ENCODE measurements at places on chromosomes 16 and 17. TPM values are rescaled to one million over a fixed set of nuclear protein-coding genes. Genes with fewer than 3 reads are reported as not detected.

Gene TBC1D3D
- total RNA-seq, result 1.6 TPM

Gene TM4SF5
- not detected for total RNA-seq

Gene CHAD
- not detected for total RNA-seq

Gene CALB2
- total RNA-seq, result 9.2 TPM

Gene NOD2
- 0.16 TPM for total RNA-seq

Gene PAFAH1B1
- 292 TPM for total RNA-seq

Gene ECI1
- 8.1 TPM for total RNA-seq

Gene CCL16
- not detected for total RNA-seq

Gene BICDL2
- total RNA-seq, result not detected

Gene DDX52
- 37.9 TPM for total RNA-seq
